Umbilical cord (tissue), 2 donors: ENCODE measurements at places on chromosomes 13 and 19. TPM values are rescaled to one million over a fixed set of nuclear protein-coding genes. Genes with fewer than 3 reads are reported as not detected.

Gene DCLK1
- total RNA-seq: 7.7 TPM

Gene KLK3
- 0.48 TPM for total RNA-seq

- no peak for DNase-seq
Observed at GRCh38 chr13:83975655-83976165, 93.4 kb upstream of the SLITRK1 start.

- DNase-seq: no peak
Observed at GRCh38 chr13:99439048-99439447, 62.2 kb upstream of the TM9SF2 start.

DNA sequence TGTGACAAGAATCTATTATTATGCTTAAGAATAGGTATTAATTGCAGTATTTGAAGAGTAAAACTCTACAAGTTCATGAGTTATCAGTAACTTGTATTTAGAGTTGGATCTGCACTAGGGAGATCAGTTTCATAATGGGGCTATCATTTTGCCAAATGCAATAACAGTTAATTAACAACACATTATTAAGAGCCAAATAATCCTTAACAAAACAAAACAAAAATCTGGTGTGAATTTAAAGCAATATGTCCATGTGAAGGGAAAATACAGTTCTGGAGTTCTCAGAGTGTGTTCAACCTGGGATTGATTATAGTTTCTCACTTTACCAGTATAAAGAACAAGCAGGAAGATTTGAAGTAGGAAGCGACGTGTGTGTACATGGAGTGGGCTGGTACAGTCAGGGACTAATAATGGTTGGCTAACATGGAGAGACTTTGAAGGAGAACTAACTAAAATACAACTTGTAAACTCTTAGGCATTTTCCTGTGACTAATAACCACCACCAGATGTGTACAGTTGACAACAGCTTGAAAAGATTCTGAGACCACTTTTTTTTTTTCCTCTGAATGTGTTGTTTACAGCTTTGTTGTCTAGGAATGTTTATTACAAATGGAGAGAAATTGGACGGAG lies 58.5 kb downstream of the POSTN start:
- DNase-seq: no peak

DNA sequence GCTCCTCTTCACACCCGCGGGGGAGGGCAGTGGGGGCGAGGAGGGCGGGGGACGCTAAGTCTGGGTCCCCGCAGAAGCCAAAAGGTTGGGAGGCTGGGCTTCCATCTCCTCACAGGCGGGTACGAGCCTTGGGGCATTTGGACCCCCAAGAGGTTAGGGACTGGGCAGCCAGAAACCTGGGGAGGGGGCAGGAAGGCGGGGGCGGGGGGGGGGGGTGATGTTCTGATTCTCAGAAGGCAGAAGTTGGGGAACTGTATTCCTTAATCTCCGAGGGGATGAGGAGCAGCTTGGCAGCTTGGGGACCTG lies 5.1 kb downstream of the BCL3 start:
- no peak for DNase-seq

Gene CEACAM5
- 1.2 TPM for total RNA-seq

Gene BEST2
- total RNA-seq: not detected

GRCh38 chr19:56972291-56972841 lies 131.8 kb upstream of the PEG3 start:
- peak; percentile 90 for DNase-seq

DNA sequence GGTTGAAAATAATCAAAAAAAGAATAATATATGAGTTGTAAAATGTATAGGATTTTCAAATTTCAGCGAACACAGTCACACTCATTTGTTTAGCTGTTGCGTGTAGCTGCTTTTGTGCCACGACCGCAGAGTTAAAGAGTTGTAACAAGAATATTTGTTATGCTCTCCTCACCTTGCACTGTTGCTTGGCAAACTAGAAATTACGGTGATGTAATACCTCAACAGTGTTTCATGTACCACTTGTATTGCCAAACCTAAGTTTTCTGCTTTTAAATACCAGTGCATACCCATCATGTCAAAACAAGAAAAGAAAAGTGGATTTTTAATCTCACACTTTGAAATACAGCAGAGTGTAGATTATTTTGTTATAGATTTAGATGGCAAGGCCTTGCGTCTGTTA lies 201.1 kb downstream of the NBEA start:
- no peak for DNase-seq

Gene GRIN3B
- not detected for total RNA-seq

- peak; percentile 30 for DNase-seq
Observed at GRCh38 chr13:32581177-32581786, 5.0 kb upstream of the PDS5B start.

Gene ZNF571
- 15.6 TPM for total RNA-seq

Gene FAAP24
- total RNA-seq: 0.96 TPM

- no peak for DNase-seq
Observed at GRCh38 chr13:26012995-26013394, 38.8 kb downstream of the SHISA2 start.

- no peak for DNase-seq
Observed at GRCh38 chr19:7787141-7787540, 24.1 kb downstream of the CLEC4M start.

Gene MATK
- 0.96 TPM for total RNA-seq

Gene ZNF568
- 39.0 TPM for total RNA-seq

DNA sequence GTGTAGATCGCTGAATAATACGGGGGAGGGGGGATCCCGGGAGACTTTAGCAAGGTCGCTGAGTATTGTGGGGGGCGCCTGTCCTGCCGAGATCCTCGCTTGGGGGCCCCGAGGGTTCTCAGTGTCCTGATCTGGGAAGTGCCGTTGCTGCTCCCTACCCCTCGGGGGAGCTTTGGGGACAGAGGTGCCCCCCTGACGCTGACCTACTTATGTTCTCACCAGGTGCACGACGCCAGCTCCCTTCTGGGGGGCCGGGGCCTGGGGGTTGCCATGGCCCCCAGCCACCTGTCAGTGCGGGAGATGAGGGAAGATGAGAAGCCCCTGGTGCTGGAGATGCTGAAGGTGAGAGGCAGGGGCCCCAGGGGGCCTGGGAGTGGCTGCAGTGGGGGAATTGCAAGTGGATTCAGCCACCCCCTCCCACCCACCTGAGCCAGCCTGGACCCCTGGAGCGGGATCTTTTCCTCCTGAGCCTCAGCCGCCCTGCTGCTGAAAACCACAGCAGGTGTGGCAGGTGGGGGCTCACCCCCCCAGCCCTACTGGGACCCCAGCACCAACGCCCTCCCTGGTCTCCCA lies 537 bp downstream of the NAT14 start:
- no peak for DNase-seq

- peak; percentile 73 for DNase-seq
Observed at GRCh38 chr19:7177926-7178325, 108.4 kb downstream of the ZNF557 start.

- DNase-seq: peak; percentile 9
Observed at GRCh38 chr13:79988573-79988972, 352.4 kb downstream of the SPRY2 start.

DNA sequence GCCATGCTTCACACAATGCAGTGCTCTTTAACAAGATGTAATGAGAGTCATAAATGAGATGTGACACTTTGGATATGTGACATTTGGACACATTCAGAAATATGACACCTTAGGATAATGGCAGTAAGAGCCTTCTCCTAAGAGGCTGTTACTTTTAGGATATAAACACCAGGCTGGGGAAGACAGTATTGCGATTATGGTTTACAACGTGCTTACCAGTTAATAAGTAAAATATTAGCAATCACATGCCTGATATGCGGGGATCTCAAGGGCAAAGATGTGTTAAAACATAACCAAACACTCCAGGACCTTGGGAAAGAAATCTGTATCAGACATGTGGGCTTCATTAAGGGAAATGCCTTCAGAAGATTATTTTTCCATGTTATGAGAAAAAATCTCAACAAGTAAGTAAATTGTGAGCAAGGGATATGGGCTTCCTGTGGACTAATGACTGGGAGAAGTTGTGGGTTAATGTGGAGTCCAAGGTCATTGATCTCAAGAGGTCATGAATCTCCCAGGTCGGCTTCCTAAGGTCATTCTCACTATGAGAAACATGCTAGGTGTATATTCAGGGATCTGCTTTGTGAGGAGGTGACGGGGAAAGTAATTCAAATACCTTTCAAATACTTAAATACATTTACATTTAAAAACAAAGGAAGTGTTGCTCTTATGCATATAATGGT lies 105.3 kb downstream of the STARD13 start:
- DNase-seq: no peak

GRCh38 chr19:28403690-28404089 lies 809.3 kb downstream of the UQCRFS1 start:
- no peak for DNase-seq

DNA sequence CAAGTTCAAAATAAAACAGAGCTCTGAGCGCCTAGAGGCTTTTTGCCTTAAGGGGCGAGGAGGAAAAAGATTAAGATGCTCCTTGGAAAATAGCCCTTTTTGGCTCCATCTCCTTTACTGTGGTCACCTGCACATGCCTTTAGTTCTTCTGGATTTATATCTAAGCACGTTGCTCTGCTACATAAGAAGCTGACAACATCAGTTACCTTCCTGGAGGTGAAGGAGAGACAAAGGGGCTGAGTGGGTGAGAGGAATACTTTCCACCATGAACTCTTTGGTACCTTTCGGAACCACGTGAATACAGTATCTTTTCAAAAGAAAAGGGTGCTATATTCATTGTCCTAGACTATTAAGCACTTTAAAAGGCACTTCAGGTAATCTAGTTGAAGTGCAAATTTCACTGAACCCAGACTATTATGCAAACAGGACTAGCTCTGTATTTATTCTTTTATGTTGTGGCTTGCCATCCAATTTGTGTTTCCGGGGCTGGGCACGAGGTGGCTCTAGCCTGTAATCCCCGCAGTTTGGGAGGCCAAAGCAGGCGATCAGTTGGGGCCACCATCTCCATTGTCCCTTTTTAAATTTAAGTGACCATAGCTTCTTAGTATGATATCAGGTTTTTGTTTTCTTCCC lies 201.5 kb downstream of the TM9SF2 start:
- no peak for DNase-seq
